Aorta (tissue), 5 donors: ENCODE measurements at places on chromosomes 5 and 9. TPM values are rescaled to one million over a fixed set of nuclear protein-coding genes. Genes with fewer than 3 reads are reported as not detected.

The IL13 gene
- total RNA-seq: not detected

GRCh38 chr9:82036086-82036485 lies 47.5 kb downstream of the SPATA31D1 start:
- H3K4me3 ChIP-seq: no peak overlapping the region
- no peaks in the 10 kb centered on the region for H3K27me3 ChIP-seq
- H3K27ac ChIP-seq: no peak overlapping the region
- H3K4me1 ChIP-seq: no peaks in the 10 kb centered on the region
- no peak for DNase-seq

- peak; percentile 95 for DNase-seq
- no peaks in the 10 kb centered on the region for H3K4me1 ChIP-seq
- H3K36me3 ChIP-seq: no peaks in the 10 kb centered on the region
- no peaks in the 10 kb centered on the region for H3K27me3 ChIP-seq
- H3K4me3 ChIP-seq: no peak overlapping the region
These were observed 10.4 kb downstream of the LRRC8A start for GRCh38 chr9:128892221-128892921.

The CCDC171 gene
- total RNA-seq: 5.4 TPM

GRCh38 chr5:126472538-126472889 lies 49.3 kb downstream of the GRAMD2B start:
- no peak overlapping the region for H3K4me3 ChIP-seq
- H3K4me1 ChIP-seq: peaks cover 4% of the 10 kb centered on the region
- H3K36me3 ChIP-seq: peaks cover 5% of the 10 kb centered on the region
- no peak for DNase-seq
- H3K27ac ChIP-seq: peak overlapping the region; percentile 38

- no peaks in the 10 kb centered on the region for H3K36me3 ChIP-seq
- DNase-seq: no peak
- H3K27me3 ChIP-seq: no peaks in the 10 kb centered on the region
These were observed 404.6 kb upstream of the ARRDC3 start for GRCh38 chr5:91787718-91788117.

The MAN1B1 gene
- 28.4 TPM for total RNA-seq

The GABRA6 gene
- total RNA-seq: not detected

DNA sequence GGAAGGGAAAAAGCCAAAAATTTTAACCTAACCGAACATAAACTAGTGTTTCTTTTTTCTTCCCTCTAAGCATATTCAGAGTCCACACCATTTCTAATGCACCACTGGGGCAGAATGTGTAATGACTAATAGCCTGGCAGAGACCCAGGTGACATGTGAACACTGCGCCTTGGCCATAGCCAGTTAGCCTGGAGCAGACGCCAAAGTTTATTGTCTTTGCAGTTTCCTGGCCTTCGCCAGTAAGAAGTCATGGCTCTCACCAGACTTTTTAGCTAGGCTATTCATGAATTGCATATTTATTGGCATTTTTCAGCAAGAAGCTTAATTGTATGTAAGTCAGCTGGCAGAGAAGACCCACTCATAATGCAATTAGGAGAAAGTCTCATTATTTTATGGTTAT lies 182.8 kb upstream of the SLC27A6 start:
- no peaks in the 10 kb centered on the region for H3K36me3 ChIP-seq
- no peak overlapping the region for H3K27ac ChIP-seq
- H3K27me3 ChIP-seq: no peaks in the 10 kb centered on the region
- peak; percentile 82 for DNase-seq
- no peak overlapping the region for H3K4me3 ChIP-seq

DNA sequence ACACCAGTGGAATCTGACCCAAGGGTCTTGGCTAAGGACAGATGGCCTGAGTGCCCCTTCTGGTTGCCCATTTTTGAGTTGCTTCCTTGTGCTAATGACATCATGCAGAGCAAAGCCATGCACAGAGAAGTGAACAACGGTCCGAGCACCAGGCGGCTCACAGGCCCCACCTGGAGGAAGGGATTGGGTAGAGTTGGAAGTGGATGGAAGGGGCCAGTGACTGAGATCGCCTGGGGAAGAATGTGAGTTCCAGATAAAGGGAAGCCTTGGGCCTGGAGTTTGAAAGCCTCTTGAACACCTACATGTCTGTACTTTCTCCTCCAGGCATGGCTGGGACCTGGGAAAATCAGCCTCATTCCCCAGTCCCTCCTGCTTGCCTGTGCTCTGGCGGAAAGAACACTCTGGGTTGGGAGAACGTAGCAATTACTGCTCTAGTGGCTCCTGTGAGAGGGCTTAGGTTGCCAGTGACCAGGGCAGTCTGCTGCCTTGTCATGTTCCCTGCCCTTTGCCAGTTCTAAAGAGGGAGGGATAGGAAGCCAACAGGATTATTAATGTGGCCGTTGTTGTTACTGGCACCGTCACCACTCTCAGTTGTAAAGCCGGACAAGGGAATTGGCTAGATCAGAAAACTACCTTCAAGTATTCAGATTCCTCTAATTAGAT lies 62.5 kb upstream of the PTPN3 start:
- no peak for DNase-seq
- H3K4me3 ChIP-seq: no peak overlapping the region
- peak overlapping the region; percentile 5 for H3K27ac ChIP-seq
- no peaks in the 10 kb centered on the region for H3K36me3 ChIP-seq
- no peaks in the 10 kb centered on the region for H3K27me3 ChIP-seq
- H3K4me1 ChIP-seq: peaks cover 2% of the 10 kb centered on the region

DNA sequence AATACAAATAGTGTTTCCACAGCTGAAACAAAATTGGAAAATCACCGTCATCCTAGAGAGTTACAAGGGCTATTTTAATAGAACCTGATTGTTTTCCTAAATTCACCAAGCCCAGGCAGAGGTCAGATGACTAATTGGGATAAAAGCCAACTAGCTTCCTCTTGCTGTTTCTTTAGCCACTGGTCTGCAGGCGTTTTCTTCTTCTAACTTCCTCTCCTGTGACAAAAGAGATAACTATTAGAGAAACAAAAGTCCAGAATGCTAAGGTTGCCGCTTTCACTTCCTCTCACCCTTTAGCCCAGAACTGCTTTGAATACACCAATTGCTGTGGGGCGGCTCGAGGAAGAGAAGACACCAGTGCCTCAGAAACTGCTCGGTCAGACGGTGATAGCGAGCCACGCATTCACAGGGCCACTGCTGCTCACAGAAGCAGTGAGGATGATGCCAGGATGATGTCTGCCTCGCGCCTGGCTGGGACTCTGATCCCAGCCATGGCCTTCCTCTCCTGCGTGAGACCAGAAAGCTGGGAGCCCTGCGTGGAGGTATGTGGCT lies at the start of gene TLR4:
TLR4 (plus strand) TSS at position 380 of the 552 bp plus-strand sequence; CDS start at position 450, 70 bp downstream.
- peak within 1 kb of the TSS; percentile 40 for H3K4me3 ChIP-seq
- H3K36me3 ChIP-seq: no peaks in the 10 kb centered on the region
- H3K27ac ChIP-seq: peak within 1 kb of the TSS; percentile 68
- peak; percentile 82 for DNase-seq
- no peaks in the 10 kb centered on the region for H3K27me3 ChIP-seq
- no peaks in the 10 kb centered on the region for H3K4me1 ChIP-seq

DNA sequence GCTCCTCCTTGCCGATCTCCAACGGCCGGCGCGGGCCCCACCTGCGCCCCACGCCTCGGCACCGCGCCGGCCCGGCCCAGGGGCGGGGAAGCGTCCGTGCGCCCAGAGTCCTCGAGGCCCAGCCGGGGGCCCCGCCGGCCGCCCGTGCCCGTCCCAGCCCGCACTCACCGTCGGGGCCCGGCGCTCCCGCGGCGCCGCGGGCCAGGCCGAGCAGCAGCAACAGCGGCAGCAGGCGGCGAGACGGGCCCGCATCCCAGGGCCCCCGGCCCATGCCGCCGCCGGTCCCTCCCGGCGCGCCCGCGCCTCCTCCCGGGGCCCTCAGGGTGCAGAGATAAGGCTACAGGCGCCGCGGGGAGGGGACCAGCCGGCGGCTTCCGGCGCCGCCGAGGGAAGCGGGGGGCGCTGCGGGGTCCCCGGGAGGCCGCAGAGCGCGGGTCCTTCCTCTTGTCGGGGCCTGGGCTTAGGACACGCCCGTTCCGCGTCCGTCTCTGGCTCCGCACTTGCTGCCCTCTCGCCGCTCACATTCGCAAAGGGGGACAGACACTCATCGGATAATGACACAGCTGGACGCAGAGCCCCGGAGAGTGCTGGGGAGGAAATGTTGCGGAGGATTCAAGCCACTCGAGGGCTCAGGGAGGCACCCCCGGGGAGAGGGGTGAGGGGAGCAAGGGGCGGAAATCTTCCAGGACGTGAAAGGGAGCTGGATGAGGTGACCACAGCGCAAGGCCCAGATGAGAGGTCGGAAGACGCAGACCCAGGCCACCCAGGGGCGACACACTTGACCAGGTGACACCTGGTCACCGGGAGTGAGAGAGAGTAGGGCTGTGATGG lies at the start of gene SUSD1:
SUSD1 (minus strand) TSS at position 333 of the 831 bp plus-strand sequence; CDS start at position 271, 62 bp downstream.
- no peaks in the 10 kb centered on the region for H3K36me3 ChIP-seq
- peak; percentile 83 for DNase-seq
- H3K27ac ChIP-seq: no peak within 1 kb of the TSS
- H3K27me3 ChIP-seq: no peaks in the 10 kb centered on the region
- no peaks in the 10 kb centered on the region for H3K4me1 ChIP-seq

The TOR2A gene
- 8.0 TPM for total RNA-seq

The AUH gene
- 25.7 TPM for total RNA-seq

- no peaks in the 10 kb centered on the region for H3K4me1 ChIP-seq
- H3K27ac ChIP-seq: no peak overlapping the region
- H3K27me3 ChIP-seq: no peaks in the 10 kb centered on the region
- no peak overlapping the region for H3K4me3 ChIP-seq
These were observed 339.7 kb downstream of the NTRK2 start for GRCh38 chr9:85009251-85009650.

GRCh38 chr5:125210242-125210947 lies 464.0 kb upstream of the ZNF608 start:
- H3K27me3 ChIP-seq: no peaks in the 10 kb centered on the region
- H3K4me3 ChIP-seq: no peak overlapping the region
- H3K27ac ChIP-seq: no peak overlapping the region
- DNase-seq: no peak
- H3K36me3 ChIP-seq: no peaks in the 10 kb centered on the region

The DNAH5 gene
- total RNA-seq: 0.36 TPM

- H3K36me3 ChIP-seq: no peaks in the 10 kb centered on the region
- H3K27me3 ChIP-seq: no peaks in the 10 kb centered on the region
- H3K4me1 ChIP-seq: no peaks in the 10 kb centered on the region
- DNase-seq: no peak
- H3K4me3 ChIP-seq: no peak overlapping the region
- no peak overlapping the region for H3K27ac ChIP-seq
These were observed 9.1 kb downstream of the EPB41L4B start for GRCh38 chr9:109311731-109312130.

GRCh38 chr5:176536132-176536901 lies 885 bp downstream of the RNF44 start:
- H3K4me3 ChIP-seq: peak overlapping the region; percentile 68
- DNase-seq: peak; percentile 92
- H3K27me3 ChIP-seq: no peaks in the 10 kb centered on the region
- no peaks in the 10 kb centered on the region for H3K36me3 ChIP-seq
- peak overlapping the region; percentile 25 for H3K27ac ChIP-seq

DNA sequence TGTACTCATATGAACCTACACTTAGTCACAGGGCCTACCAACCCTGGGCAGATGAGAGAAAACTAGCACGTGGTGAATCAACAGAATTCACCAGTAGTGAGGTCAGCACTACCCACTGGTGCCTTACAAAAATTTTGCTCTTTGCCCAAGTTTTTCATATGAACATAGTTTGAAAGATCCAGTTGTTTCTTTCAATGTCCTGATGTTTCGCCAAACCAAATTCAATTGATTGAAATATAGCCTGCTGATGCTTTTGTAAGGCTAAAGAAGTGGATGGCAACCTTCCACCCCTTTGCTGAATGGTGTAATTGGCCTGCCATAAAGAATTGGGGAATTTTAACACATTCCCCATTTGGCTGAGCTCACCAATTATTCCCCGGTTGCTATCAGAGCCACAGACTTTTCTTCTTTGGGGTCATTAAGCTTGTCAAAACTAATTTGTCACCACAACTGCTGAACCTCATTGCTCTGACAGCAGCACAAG lies 339.2 kb downstream of the GLIS3 start:
- no peaks in the 10 kb centered on the region for H3K27me3 ChIP-seq
- H3K4me1 ChIP-seq: no peaks in the 10 kb centered on the region
- DNase-seq: no peak
- H3K4me3 ChIP-seq: no peak overlapping the region
- no peaks in the 10 kb centered on the region for H3K36me3 ChIP-seq

- no peaks in the 10 kb centered on the region for H3K36me3 ChIP-seq
- no peaks in the 10 kb centered on the region for H3K27me3 ChIP-seq
- H3K4me3 ChIP-seq: no peak overlapping the region
- no peaks in the 10 kb centered on the region for H3K4me1 ChIP-seq
- no peak overlapping the region for H3K27ac ChIP-seq
These were observed 14.3 kb downstream of the VLDLR start for GRCh38 chr9:2635922-2636321.

- H3K27ac ChIP-seq: peak overlapping the region; percentile 98
- peak; percentile 79 for DNase-seq
- H3K27me3 ChIP-seq: no peaks in the 10 kb centered on the region
- no peaks in the 10 kb centered on the region for H3K4me1 ChIP-seq
These were observed 39.6 kb upstream of the SYNPO start for GRCh38 chr5:150600616-150601490.

The ANKRD20A1 gene
- 3.0 TPM for total RNA-seq

The C9orf153 gene
- 1.3 TPM for total RNA-seq

GRCh38 chr5:8050616-8051175 lies 181.7 kb downstream of the MTRR start:
- H3K36me3 ChIP-seq: no peaks in the 10 kb centered on the region
- no peak overlapping the region for H3K27ac ChIP-seq
- no peak overlapping the region for H3K4me3 ChIP-seq

DNA sequence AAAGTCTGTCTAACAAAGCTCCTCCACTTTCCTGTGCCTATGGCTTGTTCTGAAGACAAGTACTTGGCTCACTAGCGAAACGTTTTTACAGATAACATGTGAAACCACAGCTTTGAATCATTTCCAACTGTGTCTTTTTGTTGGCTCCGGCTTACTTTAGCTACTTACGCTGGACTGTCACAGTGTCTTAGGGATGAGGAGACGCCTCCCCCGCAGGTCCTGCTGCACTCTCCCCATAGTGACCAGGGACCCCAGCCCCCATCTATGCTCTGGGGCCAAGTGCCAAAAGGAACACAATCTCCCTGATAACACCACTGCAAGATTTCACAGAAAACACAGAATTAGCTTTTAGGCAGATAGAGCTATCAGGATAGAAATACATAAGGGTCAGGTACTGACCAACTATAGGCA lies 219.1 kb downstream of the ADAMTS6 start:
- no peaks in the 10 kb centered on the region for H3K27me3 ChIP-seq
- peaks cover 4% of the 10 kb centered on the region for H3K4me1 ChIP-seq
- H3K36me3 ChIP-seq: no peaks in the 10 kb centered on the region
- H3K4me3 ChIP-seq: no peak overlapping the region
- DNase-seq: no peak

The IFNB1 gene
- not detected for total RNA-seq
